Stimulated activated effector memory CD8-positive, alpha-beta T cell treated with anti-CD3 and anti-CD28 coated beads, Interleukin-12 subunit alpha, Interleukin-12 subunit beta, amount 100 ng/mL, for 72 hours (primary cell): ENCODE measurements at places on chromosomes 13 and 19.

- DNase-seq = no peak
These were observed 29.8 kb upstream of the FRY start for GRCh38 chr13:32001769-32002168.

DNA sequence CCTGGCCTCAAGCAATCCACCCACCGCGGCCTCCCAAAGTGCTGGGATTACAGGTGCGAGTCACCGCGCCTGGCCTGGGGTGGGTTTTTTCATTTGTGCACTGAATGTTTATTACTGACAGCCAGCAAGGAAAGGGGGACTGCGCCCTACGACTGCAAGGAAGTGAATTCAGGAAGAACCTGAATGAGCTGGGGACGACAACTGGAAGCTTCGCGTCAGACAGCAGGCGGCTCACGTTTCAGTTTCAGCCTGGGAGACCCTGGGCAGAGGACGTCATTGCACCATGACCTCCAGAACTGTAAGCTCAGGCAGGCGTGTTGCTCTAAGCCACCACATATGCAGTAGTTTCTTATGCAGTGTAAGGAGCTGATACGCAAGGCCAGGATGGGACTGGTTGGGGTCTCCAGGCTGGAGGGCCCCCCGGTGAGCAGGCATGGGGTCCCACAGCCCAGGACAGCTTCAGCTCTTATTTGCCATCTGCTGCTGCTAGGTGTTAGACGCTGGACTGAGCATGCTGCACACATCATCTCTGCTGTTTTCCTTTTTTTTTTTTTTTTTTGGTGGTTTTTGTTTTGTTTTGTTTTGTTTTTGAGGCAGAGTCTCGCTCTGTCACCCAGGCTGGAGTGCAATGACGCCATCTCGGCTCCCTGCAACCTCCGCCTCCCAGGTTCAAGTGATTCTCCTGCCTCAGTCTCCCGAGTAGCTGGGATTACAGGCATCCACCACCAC is 66.6 kb downstream of the GADD45B start:
- no peak for DNase-seq

DNA sequence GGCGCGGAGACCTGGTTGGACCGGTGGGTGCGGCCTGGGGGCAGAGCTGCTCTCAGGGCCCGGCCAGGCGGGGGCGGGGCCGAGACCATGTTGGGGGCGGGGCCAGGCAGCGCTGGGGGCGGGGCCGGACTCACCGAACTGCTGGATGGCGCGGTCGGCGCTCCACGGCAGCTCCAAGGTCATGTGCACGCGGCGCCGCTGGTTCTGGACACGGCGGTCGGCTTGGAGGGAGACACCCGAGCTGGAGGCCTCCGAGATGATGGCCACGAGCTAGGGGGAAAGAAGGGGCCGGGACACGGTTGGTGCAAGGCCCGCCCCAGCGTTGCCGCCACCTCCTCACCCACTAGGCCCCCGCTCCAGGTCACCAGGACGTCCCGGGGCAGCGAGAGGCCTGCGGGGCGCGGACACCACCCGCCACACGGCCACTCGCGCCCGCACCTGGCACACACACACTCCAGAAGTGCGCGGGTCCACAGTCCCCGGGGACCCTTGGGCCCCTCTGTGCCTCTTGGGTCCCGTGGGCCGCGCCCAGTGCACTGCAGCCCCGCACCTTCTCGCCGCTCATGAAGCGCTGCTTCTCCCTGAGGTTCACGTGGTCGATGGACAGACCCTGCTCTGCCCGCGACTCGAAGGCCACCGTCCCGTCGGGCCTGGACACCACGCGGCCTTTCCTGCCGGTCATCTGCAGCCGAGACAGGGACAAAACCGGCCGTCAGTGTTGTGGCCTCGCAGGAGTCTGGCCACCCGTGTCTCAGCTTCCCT is 8.7 kb downstream of the GPX4 start:
- no peak for DNase-seq

- DNase-seq = no peak
These were observed 34.3 kb downstream of the ATP4B start for GRCh38 chr13:113623491-113624234.

GRCh38 chr13:98195054-98195791 is 18.2 kb upstream of the RNF113B start:
- DNase-seq = no peak

- DNase-seq = no peak
These were observed 321.8 kb upstream of the NBEA start for GRCh38 chr13:34620074-34620850.

DNA sequence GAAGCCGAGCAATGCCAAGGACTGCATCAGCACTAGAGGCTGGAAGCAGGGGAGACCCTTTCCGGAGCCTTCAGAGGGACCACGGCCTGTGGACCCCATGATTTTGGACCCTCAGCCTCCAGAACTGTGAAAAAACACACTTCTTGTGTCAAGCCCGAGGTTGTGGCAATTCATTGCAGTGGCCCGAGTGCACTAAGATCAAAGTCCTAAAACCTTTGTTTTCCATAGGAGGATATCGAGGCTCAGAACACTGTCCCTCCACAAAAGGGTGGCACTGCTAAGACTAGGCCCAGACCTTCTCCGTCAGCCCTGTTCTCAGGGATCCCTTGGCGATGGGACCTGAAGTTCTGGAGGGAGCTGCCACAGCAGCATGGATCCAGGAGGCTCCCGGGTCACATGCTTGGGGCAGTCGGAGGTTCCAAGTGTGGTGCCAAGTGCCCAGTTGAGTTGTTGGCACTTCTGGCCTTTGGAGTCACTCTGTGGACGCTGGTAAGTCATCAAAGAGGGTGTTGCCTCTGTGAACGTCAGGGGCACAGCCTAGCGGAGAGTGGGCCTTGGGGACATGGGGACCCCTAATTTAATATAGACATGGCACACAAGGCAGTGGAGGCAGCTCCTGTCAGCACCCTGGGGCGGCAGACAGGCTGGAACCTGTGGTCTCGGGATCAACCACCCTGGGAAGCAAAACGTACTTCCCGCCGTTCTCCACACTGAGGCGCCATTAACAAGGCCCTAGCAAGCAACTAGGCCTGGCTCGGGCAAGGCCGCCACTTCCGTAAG is 199.2 kb downstream of the COL4A1 start:
- peak; percentile 38 for DNase-seq

- DNase-seq = peak; percentile 77
These were observed 673 bp downstream of the SPATA13 start for GRCh38 chr13:24161010-24161775.

DNA sequence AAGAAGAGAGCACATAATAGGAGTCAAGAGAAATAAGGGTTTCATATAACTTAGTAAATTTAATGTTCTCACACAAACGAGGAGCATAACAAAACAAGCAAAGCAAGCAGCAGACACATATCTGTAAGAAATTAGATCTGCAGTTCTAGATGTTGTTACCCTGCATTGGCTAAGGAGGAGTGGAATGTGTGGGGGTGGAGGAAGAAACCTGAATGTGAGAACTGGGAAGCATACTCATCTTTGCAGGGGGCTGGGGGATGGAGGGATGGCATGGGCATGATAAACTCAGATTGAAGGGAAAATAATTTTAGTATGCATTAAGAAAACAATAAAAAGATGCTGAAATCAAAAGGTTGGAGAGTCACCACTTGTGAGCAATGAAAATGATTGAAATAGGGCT is 255.0 kb downstream of the LIG4 start:
- DNase-seq = no peak

DNA sequence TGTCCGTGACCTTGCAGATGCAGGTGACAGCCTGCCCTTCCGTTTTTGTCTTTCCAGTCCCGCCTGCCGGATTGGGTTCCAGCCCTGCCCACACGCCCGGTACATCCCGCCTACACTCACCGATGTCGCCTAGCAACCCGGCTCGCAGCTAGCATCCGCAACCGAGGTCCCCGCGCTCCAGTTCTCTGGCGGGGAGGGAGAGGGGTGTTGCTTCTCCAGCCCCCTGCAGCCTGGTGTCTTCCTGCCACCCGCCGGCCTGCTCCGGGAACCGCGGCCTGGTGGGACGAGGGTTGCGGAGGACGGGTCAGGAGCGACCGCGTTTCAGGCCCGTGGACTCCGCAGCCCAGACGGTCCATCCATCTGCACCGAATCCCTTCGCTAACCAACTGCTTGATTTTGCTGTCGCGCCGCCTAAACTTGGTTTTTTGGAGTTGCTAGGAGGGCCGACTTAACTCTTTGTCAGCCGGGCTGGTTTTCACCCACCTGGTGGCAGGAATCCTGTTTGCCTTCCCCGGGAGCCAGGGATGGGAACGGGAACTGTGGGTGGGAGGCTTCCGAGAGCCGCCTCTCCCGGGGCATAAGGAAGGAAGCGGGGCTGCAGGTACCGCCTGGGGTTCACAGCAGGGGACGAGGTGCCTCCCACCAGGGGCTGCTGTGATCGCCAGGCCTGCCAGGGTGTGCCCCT is 15.4 kb upstream of the MATK start:
- peak; percentile 48 for DNase-seq

- DNase-seq = no peak
These were observed 1227.9 kb upstream of the SPRY2 start for GRCh38 chr13:81568824-81569223.

DNA sequence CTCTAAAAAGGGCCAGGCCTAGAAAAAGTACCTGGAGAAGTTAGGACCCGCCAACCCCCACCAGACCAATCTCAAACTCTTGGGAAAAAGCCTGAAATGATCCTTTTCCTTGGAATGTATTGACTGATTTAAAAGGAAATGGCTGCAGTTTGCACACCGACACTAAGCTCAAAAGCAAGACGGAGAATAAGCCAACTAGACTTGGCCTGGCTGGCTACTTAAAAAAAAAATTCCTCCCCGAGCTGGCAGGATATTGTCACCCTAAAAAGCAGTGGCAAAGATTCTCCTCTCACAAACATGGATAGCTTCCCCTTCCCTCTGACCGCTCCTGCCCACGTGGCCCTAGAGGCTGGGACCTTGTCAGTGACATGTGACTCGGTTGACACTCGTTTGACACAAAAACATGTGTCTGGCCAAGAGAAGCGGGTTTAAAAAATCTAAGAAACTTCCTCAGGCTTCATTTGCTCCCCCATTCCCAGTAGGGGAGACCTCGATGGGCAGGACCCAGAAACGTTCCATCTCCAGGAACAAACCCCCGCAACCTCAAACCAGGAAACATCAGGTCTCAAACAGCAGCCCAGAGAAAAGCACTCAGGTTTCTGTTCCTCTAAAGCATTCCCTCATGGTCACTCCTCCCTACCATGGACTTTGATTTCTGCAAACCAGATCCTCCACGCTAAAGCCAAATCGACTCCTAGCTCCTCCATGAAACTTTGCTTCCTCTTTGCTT is 1.3 kb downstream of the RFX1 start:
- no peak for DNase-seq

GRCh38 chr19:32173836-32174235 is 171.6 kb upstream of the ZNF507 start:
- peak; percentile 6 for DNase-seq

- no peak for DNase-seq
These were observed 15.0 kb downstream of the MYO9B start for GRCh38 chr19:17090583-17090982.

DNA sequence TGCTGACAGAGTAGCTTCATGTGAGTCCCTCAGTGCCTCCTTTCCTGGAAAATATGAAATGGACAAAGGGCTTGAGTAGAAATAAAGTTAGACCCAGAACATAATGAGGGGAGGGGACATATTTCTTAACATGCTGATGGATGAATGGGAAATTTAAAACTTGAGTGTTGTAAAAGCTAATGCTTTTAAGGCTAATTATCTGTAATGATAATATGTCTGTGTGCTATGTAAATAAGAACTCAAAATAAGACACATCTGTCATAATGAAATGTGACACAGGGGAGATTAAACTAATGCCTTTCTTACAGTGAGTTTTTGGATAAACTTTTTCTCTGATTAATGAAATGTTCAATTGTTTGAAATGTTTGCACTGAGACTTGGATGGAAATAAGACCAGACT is 65.8 kb upstream of the RFXAP start:
- no peak for DNase-seq

- no peak for DNase-seq
These were observed 11.1 kb downstream of the FTL start for GRCh38 chr19:48975947-48976847.

DNA sequence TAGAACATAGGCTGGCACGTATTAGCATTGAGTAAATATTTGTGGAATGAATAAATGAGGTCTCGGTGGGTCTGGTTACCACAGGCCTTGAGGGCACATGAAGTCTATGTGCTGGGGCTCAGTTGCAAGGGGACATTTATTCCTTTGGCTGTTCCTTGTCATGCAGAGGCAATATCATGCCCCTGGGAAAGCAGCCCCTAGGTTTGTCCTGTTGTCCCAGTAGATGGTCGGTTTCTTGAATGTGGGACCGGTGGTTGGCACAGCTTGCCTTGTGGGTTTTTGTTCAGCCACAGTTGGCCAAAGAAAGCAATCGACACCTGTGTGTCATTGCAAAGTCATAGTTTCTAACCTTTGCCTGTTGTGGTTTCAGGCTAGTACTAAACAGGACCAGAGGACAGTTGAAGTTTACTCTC is 24.7 kb upstream of the GPR183 start:
- DNase-seq = no peak

DNA sequence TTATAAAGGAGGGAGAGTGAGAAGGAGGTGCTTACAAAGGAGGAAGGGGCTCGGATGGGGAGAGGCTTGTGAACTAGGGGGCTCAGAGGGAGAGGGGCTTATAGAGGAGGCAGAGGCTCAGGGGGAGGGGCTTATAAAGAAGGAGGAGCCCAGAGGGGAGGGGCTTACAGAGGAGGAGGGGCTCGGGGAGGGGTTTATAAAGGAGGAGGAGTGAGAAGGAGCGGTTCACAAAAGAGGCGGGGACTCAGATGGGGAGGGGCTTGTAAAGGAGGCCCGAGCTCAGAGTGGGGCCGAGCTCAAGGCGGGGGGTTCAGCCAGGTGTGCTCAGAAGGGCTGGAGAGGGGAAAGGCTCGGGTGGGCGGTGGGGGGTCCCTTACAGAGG is 500 bp downstream of the SMIM24 start:
- DNase-seq = no peak

DNA sequence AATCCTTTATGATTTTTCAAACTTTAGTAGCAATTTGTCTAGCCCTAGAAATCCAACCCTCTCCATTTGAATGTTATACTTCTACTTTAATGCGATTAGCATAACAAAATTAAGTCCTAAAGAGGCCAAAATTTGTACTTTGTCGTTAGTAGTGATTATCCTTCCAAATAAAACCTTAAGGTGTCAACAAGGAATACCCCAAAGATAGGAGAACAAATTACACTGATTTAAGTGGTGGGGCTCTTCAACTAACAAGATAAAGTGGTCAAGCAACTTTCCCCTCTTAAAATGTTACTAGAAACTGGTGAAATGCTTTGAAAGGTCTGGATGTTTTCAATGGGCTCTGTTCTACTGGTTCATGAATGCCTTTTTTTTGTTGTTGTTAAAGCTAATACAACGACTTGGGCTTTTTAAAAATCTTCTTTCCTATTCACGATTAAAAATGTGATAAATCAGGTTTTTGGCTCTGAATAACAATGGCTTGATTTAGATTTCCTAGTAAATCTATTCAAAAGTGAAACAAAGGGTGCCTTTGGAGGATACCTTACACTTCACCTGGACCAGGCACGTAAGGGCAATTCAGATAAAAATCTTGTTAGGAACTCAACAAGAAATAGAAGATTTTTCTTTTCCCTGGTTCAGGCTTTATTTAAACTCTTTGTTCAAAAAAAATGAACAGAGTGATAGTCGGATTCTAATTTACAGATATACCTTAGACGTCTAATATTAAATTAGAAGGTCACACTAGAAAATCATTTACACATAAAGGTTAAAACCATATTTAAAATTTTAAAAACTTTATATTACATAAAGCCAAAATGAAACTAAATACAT is 3.1 kb downstream of the SOX21 start:
- no peak for DNase-seq

- no peak for DNase-seq
These were observed 702.9 kb upstream of the PCDH9 start for GRCh38 chr13:67932991-67933390.

GRCh38 chr13:108056278-108056677 is 159.1 kb downstream of the LIG4 start:
- no peak for DNase-seq

- peak; percentile 87 for DNase-seq
These were observed at the start of gene ZNF90 for GRCh38 chr19:20077791-20078463. Gene ZNF90, plus strand, starts transcription at chr19:20078000. Its CDS starts 133 bp downstream, at chr19:20078133.
